ENCODE measurements at places on chromosomes 16 and 17.

GRCh38 chr16:21101631-21102420 is 48.8 kb downstream of the DNAH3 start:
- no peak for DNase-seq

GRCh38 chr16:70646260-70647241 is at the start of gene IL34:
Gene IL34 (plus strand): TSS chr16:70646559. CDS start chr16:70646948, 389 bp downstream.
- DNase-seq = no peak

DNA sequence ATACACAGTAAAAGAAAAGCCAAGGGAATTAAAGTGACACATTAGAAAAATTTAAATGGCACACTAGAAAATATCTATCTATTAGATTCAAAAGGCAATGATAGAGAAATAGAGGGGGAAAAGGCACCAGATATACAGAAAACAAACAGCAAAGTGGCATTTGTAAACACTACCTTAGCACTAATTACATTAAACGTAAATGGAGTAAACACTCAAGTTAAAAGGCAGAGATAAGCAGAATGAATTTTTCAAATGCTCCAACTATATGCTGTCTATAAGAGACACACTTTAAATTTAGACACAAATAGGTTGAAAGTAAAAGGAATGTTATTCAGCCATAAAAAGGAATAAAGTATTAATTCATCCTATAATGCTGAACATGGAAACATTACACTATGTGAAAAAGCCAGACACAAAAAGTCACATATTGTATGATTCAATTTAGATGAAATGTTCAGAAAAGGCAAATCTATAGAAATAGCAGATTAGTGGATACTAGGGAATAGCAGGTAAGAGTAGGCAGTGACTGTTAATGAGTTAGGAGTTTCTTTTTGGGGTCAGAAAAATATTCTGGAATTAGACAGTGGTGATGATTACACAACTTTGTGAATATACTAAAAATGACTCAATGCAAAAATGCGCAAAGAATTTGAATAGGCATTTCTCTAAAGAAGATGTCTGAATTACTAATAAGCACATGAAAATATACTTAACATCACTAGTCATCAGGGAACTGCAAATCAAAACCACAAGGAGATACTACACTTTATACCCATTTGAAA is 92.4 kb downstream of the BRIP1 start:
- DNase-seq = no peak

GRCh38 chr17:73401911-73402310 is 90.1 kb upstream of the CDC42EP4 start:
- no peak for DNase-seq

DNA sequence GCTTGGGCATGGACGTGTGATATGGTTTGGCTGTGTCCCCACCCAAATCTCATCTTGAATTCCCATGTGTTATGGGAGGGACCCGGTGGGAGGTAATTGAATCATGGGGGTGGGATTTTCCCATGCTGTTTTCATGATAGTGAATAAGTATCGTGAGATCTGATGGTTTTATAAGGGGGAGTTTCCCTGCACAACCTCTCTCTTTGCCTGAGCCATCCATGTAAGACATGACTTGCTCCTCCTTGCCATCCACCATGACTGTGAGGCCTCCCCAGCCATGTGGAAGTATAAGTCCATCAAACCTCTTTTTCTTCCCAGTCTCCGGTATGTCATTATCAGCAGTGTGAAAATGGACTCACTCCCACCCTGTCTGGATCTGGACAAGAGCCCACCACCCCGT is 393.4 kb downstream of the SEC14L1 start:
- no peak for DNase-seq
